Myocyte (in vitro differentiated cells): ENCODE measurements at places on chromosomes 5 and 9.

DNA sequence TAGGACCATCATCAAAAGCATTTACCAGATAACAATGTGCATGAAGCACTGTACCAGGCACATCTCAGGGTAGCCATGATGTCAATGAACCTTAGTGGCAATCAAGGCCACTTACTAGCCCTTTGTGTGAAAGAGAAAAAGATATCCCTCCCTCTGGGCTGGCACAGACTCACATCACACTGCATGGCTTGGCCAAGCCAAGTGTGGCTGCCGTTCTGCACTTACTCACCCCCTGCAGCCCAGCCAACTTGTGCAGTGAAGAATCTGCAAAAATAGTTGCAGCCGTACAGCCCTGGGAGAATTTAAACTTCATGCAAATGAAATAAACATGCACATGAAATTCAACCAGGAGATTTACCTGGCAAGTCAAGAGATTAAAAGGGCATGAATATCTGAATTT, 333.5 kb downstream of the DEPDC1B start:
- DNase-seq = peak; percentile 5

DNA sequence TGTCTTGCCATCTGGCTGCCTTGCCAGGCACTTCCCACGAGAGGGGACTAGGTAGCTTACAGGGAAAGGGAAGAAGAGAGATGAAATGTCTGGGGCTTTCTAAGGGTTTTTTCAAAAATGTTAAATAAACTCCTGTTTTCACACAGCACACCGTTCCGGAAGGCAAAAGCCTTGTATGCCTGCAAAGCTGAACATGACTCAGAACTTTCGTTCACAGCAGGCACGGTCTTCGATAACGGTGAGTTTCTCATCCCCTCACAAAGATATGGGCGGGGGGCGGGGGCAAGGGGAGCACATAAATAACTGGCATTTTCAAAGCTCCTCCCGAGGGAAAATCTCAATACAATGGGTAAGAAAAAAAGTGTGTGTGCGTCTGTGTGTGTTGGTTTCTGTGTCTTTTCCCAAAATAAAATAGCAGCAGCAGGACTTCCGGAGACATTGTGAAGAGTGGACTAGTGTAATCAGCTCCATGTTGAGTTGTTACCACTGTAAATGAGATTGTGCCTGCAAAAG, 189.6 kb downstream of the NR3C1 start:
- DNase-seq = no peak

GRCh38 chr5:78899922-78900362, 85.2 kb downstream of the ARSB start:
- DNase-seq = peak; percentile 60

DNA sequence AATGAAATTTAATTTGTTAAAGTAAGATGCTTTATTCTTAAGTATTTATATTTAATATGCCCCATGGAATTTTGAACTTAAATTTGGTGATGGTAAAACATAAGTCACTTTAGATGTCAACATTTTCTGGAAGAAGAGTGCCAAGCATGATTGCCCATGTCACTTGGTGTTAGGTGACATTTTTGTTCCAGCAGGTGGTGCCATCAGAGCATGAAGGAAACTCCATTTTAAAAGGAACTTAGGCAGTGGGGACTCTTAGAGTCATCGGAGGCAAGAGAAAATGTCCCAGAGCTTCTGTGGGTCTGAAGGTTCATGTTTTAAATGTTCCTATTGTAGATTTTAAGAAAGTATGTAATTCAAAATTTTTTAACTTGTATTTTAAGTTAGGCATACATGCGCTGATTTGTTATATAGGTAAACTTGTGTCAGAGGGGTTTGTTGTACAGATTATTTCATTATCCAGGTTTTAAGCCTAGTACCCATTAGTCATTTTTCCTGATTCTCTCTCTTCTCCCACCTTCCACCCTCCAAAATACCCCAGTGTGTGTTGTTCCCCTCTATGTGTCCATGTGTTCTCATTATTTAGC, 789.3 kb downstream of the SEMA5A start:
- peak; percentile 65 for DNase-seq

DNA sequence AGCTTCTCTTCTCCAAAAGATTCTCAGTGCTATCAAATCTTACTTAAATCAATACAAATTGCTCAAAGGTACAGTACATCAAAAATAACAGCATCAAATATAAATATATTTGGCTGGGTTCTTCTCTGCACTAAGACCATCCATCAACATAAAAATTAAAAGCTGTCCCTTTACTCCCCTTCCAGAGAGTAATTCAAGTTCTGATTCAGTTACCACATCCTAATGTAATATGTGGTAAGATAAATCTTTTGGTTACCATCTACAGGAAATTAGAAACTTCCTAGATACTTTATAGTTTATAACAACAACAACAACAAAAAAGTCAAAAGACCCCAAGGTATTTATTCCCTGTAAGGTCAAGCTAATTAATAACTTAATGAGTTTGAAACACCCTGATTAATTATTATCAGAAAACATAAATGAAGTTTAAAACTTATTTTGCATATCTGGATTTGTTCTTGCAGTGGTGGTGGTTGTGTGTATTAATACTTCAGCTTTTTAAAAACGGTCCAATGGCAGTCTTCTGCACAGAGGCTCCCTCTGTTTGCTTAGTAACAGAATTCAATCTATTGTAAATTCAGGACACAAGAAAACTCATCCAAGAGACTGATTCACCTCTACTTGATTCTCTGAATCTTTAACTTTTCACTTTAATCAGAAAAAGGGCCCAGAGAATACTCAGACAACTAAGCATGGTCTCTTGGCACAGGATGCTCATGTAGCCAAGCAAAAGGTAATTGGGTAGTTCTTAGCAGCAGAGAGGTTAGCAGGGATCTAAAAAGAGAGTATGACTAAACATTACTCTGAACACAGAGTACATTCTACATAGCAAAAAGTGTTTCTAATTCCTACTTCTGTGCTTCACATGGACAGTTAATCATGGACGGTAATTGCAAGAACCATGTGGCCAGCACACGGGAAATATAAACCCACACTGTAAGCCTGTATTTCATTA, 20.1 kb downstream of the DIAPH1 start:
- peak; percentile 59 for DNase-seq

- no peak for DNase-seq
Observed at GRCh38 chr5:148810823-148811222, 15.6 kb upstream of the ADRB2 start.

- peak; percentile 61 for DNase-seq
Observed at GRCh38 chr5:401146-402034, 41.6 kb upstream of the EXOC3 start.

DNA sequence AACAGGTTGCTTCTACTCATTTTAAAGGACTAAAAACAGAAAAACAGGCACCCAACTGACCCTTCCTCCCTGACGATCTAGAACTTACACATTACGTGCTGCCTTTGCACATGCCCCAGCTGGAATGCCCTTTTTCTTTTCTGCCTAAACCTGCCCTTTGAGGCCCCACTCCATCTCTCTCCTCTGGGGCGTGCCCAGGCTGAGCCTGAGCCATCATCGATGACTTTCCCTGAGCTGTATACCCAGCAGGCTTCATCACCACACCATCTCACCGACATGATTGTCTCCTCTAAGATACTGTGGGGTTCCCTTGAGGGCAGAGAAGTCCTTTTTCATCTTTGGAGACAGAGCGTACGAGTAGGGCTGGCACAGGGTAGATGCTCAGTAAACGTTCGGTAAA, 24.1 kb upstream of the GABBR2 start:
- no peak for DNase-seq

GRCh38 chr9:137917795-137918194, 40.2 kb downstream of the CACNA1B start:
- no peak for DNase-seq

- DNase-seq = no peak
Observed at GRCh38 chr5:35242702-35243258, 12.5 kb upstream of the PRLR start.

- peak; percentile 14 for DNase-seq
Observed at GRCh38 chr5:169767938-169768337, 130.9 kb downstream of the DOCK2 start.

- no peak for DNase-seq
Observed at GRCh38 chr5:160303690-160304089, 8.7 kb downstream of the CCNJL start.

- peak; percentile 73 for DNase-seq
Observed at GRCh38 chr9:34252670-34253459, 74.0 kb downstream of the UBAP1 start.

- no peak for DNase-seq
Observed at GRCh38 chr5:25568989-25569625, 924.3 kb upstream of the CDH10 start.
